ENCODE measurements at places on chromosomes 13 and 19.

- DNase-seq, result no peak
These were observed 73.7 kb upstream of the SLC15A1 start for GRCh38 chr13:98826146-98826545.

DNA sequence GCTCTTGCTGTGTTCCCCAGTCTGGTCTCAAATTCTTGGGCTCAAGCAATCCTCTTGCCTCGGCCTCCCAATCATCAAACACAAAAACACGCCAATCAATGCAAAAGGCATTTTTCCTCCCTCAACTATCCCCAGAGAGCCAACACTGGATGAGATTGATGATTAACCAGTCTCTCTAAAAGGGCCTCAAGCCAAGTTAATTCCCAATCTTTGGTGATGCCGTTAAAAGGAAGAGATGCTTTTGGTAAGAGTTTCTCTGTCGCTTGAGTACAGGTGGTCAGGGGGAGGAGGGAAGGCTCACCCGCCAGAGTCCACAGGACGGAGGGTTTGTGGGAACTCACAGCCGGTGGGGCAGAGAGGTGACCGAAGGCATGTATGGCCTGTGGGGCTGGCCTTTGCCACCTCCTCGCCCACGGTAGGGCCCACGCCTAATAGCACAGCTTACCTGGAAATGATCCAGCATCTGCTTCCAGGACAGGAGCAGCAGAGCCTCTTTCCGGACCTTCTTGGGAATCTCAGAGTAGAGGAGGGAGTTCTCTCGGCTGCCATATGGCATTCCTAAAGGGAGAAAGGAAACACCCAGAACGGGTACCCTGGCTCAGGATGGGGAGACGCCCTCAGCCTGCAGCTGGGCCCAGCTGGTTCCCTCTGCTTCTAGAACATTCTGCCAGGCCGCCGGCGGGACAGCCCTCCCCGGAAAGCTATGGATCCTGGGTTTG, 18.1 kb downstream of the DPP9 start:
- DNase-seq, result no peak

GRCh38 chr19:49823472-49823871, 5.4 kb downstream of the MED25 start:
- no peak for DNase-seq

- no peak for DNase-seq
These were observed 128.9 kb upstream of the KLHL1 start for GRCh38 chr13:70237131-70237530.

DNA sequence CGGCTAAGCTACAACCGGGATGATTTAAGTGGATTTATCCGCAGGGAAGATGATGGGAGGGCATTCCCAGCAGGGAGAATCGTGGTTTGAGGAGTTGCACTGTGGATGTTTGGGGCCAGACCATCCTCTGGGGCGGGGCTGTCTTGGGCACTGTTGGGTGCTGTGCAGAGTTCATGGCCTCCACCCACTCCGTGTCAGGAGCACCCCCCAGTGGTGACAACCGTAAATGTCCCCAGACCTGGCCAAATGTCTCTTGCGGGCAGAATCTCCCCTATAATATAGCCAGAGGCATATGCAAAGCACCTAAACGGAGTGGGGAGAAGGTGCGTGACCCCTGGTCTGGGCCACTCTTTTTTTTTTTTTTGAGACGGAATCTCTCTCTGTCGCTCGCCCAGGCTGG, 40.2 kb downstream of the SMIM24 start:
- DNase-seq, result no peak

All from C1 segment of cervical spinal cord (tissue), 14 donors.